ENCODE measurements at places on chromosomes 1 and 21. TPM values are rescaled to one million over a fixed set of nuclear protein-coding genes. Genes with fewer than 3 reads are reported as not detected.

The CTBS gene
- total RNA-seq: 9.0 TPM

The OBSCN gene
- 2.9 TPM for total RNA-seq

The C1orf146 gene
- not detected for total RNA-seq

DNA sequence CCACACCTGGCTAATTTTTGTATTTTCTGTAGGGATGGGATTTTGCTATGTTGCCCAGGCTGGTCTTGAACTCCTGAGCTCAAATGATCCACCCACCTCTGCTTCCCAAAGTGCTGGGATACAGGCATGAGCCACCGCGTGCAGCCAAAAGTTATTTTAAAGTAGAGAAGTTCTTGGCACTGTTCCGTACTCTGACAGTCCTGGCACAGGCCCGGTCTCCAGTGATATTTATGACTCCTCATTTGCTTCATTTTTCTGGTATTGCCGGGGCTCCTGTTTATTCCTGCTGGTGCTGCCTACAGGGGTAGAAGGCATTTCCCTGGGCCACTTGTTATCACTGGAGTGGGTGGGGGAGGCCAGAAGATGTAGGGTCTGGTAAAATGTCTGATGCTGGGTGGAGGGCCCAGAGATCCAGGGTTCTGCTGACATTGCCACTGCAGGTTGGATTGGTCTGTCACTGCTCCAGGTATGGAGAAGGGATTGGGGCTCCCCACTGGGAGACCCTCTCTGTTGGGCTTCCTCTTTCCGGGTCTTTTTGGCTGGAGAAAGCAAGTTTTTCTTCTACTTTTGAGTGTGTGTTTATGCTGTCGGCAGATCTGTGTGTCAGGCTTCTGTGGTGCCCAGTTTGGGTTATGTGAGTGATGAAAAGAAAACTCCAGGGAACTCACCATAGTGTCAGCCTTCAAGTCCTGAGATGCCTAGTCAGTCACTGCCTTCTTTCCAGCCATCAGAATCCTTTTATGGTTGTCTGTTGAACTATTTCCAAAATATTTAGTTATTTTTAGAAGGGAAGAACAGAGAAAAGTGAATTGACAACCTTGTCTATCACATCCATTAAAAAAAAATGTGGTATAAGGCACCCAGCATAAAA lies 4.5 kb downstream of the MROH7 start:
- no peak for DNase-seq

DNA sequence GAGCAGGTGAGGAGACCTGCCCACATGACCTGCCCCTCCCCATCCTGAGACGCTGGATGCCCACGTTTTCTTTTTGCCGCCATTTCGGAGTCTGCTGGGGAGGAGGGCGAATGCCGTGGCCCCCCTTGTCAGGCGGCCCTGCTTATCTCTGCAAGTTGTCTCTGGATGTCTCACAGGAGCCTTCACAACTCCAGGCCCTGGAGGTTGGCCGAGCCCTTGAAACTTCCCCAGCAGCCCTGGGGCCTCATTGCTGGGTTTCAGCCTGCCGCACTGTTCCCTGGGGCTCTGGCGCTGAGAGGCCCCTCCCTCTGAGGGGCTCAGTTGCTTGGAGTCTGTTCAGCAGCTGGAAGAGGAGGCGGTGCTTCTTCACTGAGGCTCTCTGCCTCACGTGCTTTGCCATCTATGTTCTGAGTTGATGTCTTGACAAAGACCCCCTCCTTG lies 29.8 kb upstream of the ZBTB21 start:
- DNase-seq: no peak

DNA sequence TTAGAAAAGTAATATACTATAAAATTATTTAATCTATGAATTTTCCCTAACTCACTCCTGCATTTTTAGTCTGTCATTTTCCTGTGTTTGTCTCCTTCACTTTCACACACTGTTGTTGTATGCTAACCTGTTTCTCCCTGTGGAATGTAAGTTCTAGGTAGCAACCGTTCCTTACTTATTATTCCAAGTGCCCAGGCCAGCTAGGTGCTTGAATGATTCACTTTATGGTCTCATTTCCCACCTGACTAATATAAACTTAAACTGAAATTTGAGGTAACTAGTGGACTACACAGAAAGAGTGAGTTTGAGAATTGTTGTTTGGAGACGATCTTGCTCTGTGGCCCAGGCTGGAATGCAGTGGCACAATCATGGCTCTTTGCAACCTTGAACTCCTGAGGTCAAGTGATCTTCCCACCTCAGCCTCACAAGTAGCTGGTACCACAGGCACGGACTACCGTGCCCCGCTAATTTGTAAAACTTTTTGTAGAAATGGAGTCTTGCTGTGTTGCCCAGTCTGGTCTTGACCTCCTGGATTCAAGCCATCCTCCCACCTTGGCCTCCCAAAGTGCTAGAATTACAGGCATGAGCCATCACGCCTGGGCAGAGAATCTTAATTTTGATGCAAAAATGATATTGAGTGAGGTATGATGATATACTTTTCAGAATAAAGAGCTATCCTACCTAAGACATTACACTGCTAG lies 1.9 kb downstream of the ZYG11B start:
- no peak for DNase-seq

- no peak for DNase-seq
Observed at GRCh38 chr1:89844860-89845259, 24.0 kb downstream of the LRRC8D start.
